ENCODE measurements at places on chromosomes 2 and 18.

DNA sequence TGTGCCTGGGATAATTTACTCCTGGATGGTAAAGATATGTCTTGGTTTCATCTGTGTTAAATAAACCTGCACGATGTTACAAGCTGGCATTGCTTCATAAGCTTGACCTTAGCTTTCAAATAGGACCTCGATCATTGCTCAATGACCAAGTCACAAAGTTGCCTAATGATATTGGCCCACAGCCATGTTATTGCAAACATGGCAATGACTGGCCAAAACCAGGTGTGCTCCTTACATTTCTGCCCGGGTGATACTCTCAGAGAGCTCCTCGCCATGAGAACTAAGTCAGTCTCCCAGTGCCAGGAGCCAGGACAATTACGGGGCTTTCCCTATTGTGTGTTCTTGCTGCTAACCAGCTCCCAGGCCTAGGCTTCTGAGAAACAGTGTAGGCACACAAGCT is 72.5 kb upstream of the CYP1B1 start:
- DNase-seq: no peak

DNA sequence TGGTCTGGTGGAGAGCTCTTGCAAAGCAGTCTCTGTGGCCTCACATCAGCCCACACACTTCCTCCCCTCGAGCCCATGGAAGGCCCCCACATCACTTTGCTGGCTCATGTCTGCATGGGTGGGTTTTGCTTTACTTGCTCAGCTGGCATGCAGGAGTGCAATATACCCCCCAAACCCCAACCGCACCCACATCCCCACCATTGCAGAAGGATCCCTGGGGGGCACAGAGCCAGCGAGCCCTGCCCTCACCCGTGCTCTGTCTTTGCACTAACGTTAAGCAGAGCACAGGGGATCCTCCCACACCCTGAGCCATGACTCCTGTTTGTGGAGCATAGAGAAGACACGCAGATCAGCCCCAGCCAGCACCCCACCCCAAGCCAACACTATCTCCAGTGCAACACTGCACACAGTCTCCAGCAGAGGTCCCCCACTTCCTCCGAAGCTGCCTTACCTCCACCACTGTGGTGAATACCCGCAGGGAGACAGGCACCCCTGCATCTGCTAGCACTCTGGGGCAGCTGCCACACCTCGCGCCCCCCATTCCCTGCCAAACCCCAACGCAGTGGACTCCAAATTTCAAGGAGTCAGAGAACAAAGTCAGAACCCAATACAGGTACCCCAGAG is 177.8 kb upstream of the RGPD4 start:
- no peak for DNase-seq

- DNase-seq: no peak
These were observed 162.1 kb downstream of the SEPTIN10 start for GRCh38 chr2:109451671-109452070.

DNA sequence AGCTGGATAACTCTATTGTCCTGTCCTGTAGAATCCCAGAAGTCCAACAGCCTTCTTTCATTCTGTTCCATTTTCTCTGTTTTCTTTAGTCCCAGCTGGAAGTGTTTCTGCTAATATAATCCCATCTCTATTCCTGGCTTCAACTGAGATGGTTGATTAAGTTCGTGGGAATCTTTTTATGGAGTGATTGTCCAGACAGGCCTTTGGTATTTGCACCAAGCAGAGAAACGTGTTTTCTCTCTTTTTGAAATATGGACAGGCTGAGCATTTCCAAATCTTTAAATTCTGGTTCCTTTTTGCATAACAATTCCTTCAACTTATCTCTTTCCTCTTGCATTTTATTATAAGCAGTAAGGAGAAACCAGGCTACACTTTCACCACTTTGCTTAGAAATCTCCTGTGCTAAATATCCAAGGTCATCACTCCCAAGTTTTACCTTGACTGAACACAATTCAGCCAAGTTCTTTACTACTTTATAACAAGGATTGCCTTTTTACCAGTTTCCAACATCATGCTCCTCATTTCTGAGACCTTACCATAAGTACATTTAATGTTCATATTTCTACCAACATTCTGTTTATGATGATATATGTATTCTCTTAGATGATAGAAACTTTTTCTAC is 108.8 kb downstream of the ZFP36L2 start:
- no peak for DNase-seq

- no peak for DNase-seq
These were observed 7.0 kb upstream of the REEP1 start for GRCh38 chr2:86344404-86344803.

DNA sequence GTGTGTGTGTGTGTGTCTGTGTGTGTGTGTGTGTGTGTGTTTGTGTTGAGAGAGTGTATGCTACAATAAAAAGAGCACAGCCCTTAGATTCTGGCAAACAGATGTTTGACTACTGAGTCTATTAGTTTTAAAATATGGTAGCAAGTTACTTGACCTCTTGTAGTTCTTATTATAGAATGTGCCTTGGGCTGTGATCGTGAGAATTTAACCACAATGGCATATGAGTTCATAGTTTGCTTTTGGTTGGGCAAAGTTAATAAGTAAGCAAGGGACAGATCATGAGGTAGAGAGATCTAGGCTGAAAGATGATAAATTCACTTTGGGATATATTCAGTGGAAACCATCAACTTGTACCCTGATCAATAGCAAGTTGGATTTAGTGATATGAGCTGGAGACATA is 334.3 kb upstream of the VWC2L start:
- DNase-seq: no peak

- DNase-seq: no peak
These were observed 171.6 kb downstream of the PIK3C3 start for GRCh38 chr18:42126586-42126985.

DNA sequence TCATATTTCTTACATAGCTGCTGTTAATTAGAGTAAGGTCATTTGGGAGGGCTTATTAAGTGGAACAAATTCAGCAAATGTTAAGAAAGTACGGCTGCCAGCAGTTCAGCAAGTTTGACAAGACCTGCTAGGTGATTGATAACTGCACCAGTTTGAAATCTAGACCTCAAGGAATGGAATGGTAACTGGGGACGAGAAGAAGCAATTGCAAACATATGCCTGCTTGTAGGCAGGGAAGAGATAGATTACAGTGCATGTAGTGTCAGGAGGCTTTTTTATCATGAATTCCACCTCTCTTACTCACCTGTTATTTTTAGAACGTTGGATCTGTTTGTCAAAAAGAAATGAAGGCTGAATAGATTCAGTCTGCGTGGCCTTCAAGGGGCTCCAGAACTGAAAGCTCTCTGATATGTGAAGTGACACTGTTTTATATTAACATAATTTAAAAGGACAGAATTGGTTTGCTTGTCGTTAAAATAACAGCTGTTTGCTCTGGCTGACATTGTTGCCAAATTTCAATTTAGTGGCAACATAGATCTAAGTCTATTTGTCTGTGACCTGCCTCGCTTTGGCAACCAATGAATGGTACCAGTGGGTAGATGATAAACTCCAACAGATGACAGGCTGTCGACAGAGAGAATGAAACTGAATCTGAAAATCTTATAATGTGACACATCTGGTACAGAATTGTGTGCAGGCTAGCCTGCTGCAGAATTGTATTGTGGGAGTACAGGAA is 199.3 kb downstream of the ZNF407 start:
- DNase-seq: no peak

GRCh38 chr2:238092486-238093035 is 7.6 kb upstream of the ESPNL start:
- no peak for DNase-seq

- no peak for DNase-seq
These were observed 68.3 kb downstream of the FAM161A start for GRCh38 chr2:61785583-61785982.

GRCh38 chr2:211836409-211836808 is 702.2 kb downstream of the ERBB4 start:
- no peak for DNase-seq

GRCh38 chr2:144582651-144583380 is 62.9 kb upstream of the ZEB2 start:
- DNase-seq: no peak

GRCh38 chr2:98911376-98912154 is 24.5 kb downstream of the CRACDL start:
- no peak for DNase-seq

DNA sequence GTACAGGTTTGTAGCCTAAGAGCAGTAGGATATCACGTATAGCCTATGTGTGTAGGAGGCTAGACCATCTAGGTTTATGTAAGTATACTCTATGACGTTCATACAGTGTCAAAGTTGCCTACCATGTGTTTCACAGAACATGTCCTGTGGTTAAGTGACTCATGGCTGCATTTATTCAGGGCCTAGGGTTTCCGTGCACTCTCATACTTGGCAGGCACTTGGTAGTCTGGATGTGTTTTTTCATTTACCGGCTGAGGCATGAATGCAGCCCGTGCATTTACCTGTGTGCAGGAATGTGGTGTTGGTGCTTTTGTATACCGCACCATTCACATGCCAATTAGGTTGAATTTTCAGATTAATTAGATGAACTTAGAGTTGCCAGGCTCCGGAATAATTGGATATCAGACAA is 43.4 kb downstream of the MYL12B start:
- DNase-seq: peak; percentile 17

GRCh38 chr2:1752751-1753150 is 8.4 kb upstream of the PXDN start:
- no peak for DNase-seq

DNA sequence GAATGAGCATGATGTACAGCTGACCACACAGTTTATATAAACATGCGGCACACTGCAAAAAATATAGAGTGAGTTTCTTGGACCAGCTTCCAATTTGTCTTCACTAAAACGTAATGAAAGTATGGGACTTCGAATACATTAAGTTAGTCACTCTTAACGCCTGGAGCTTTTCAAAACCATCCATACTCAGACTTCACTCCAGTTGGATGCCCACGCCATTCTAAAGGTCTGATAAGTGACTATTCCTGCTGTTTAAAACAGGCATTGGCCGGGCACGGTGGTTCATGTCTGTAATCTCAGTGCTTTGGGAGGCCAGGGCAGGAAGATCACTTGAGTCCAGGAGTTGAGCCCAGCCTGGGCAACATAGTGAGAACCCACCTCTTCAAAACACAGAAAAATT is 84.6 kb downstream of the MYL12B start:
- DNase-seq: no peak

DNA sequence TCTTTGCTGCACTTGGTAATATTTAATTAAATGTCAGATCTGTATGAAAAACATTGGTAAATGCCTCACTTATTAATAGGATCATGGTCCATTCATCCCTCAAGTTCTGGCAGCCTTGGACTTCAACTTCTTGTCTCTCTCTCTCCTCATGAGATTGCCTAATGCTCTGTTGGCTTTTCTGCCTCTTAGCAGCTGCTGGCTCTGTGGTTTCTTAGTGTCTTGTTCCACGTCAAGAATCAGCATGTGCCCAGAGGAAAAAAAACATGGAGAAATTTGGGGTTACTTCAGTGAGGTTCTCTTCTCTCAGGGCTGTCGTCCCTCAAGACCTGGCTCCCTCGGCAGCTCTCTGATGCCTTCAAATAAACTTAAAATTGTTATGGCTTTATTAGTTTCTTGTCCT is 75.4 kb downstream of the TAF4B start:
- no peak for DNase-seq

DNA sequence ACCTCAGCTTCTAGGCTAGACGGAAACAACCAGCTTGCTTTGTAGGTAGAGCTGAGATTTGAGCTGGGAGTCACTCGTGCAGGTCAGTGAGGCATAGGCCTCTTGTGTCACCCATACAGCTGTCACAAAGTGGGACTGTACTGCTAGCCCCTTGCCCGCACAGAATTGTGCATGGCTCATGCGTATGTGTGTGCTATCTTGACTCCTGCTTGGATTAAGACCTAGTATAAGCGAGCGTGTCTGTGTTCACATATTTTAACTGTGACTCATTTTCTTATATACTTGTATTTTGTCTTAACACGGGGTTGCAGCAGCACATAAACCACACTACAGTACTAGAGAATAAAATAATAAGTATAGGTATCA is 20.1 kb downstream of the CEP68 start:
- DNase-seq: no peak

DNA sequence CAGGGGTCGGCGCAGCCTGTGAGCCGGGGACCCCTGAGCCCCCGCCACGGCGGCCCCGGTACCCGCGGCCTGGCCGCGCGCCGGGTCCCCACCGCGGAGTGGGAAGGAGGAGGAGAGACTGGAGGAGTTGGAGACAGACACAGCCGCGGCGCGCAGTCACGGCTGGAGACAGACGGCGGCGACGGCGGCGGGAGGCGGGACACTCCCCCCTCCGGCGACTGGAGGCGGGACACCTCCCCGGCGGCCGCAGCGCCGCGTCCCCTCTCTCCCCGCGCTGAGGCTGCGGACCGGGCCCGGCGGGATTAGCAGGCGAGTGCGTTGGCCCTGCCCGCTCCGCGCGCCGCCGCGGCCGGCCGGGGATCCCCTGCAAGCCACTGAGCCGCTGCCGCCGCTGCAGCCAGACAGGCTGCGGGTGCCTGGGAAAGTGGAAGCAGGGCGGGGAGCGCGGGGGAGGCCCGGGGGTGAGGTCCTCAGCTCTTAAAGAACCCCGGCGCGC is 1.0 kb upstream of the LDLRAD4 start:
- DNase-seq: peak; percentile 49

Data from effector CD4-positive, alpha-beta T cell (primary cell).